ENCODE measurements at places on chromosomes 3 and 15.

GRCh38 chr15:46543626-46544025 lies 908.8 kb downstream of the SQOR start:
- no peaks in the 10 kb centered on the region for H3K4me1 ChIP-seq
- no peak overlapping the region for H3K27ac ChIP-seq
- H3K4me3 ChIP-seq: no peak overlapping the region
- no peaks in the 10 kb centered on the region for H3K27me3 ChIP-seq

DNA sequence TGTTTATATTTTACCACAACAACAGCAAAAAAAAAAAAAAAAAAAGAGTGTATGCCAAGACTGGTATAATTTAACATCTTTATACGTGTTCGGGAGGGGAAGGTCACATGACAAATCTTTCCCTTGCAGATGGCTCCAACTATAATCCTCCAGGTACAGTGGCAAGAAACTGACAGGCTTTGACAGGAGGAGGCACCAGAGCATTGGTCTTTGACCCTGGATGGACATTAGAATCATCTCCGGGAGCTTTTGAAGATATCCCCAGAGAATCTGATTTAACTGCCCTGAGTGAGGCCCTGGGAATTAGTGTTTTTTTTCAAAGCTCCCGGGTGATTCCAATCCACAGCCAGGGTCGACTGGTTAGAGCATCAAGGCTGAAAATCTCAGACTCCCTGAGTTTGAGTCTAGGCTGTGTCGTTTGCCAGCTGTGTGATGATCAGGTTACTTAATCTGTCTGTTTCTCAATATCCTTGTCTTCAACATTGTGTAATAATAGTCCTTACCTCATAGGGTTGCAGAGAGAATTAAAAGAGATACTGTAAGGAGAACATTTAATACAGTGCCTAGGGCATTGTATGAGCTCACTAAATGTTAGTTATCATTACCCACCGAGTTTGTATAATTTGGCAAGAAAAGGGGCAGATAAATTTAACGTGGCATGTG lies 8.9 kb upstream of the SEMA5B start:
- H3K4me1 ChIP-seq: no peaks in the 10 kb centered on the region
- no peak overlapping the region for H3K4me3 ChIP-seq
- no peak overlapping the region for H3K27ac ChIP-seq

GRCh38 chr3:48856469-48856868 lies 8.8 kb upstream of the PRKAR2A start:
- H3K27ac ChIP-seq: no peak overlapping the region
- DNase-seq: no peak
- no peaks in the 10 kb centered on the region for H3K4me1 ChIP-seq
- H3K4me3 ChIP-seq: no peak overlapping the region
- peaks cover 20% of the 10 kb centered on the region for H3K36me3 ChIP-seq
- no peaks in the 10 kb centered on the region for H3K27me3 ChIP-seq

- H3K36me3 ChIP-seq: no peaks in the 10 kb centered on the region
- H3K4me3 ChIP-seq: no peak overlapping the region
- H3K27me3 ChIP-seq: no peaks in the 10 kb centered on the region
- no peak for DNase-seq
- H3K4me1 ChIP-seq: no peaks in the 10 kb centered on the region
- H3K27ac ChIP-seq: no peak overlapping the region
These were observed 48.2 kb upstream of the KBTBD8 start for GRCh38 chr3:66949898-66950297.

DNA sequence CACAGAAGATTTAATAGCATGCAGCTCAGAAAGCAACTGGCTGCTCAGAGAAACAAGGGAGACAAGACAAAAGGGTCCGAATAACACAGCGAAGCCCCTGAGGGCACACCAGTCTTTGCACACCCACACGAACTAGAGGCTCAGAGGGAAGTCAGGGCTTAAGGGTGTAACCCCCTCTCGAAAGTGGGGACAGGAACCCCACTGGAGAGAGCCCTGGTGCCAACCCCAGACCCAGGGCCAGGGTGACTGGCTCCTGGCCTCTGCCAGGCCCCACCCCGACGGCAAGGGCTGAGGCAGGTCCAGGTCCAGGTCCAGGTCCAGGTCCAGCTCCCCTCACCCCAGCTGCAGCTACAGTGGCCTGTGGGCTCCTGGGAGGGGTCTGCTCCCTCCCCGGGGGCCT lies 10.5 kb upstream of the PRR23E start:
- H3K27ac ChIP-seq: no peak overlapping the region
- H3K4me3 ChIP-seq: no peak overlapping the region
- no peaks in the 10 kb centered on the region for H3K4me1 ChIP-seq
- no peak for DNase-seq
- H3K36me3 ChIP-seq: no peaks in the 10 kb centered on the region

Data from effector memory CD4-positive, alpha-beta T cell (primary cell).